ENCODE measurements at places on chromosomes 16 and 17.

DNA sequence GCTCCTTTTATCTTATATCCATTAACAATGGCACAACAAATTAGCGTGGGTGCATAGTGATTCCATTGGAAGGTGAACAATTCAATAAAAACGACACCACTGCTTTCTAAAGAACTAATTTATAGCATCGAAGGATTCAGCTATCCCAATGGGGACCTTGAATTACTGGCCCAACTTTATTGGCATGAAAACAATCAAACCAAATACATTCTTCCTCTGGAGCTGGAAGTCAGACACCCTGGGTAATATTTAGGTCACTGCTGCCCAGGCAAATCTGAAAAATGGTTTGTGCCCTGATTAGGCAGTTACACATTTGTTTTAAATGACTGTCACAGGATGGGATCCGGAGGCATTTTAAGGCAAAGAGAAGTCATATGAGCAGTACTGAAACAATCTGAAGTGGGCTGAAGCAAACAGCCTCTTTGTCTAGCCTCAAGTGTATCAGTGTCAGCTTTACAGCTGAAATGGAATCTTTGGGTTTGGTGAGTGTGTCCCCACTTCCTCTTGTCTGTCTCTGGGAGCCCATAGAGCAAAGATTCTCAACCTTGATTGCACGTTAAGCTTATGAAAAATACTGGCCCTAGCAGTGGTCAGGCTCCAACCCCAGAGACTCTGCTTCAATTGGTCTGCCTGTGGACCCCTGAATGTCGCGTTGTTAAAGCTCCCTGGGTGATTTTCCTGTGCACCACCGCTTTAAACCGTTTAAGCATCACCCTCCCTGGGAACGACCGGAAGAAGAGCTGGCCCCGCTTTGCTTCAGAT lies 30.3 kb downstream of the CDK5R1 start:
- DNase-seq: no peak

DNA sequence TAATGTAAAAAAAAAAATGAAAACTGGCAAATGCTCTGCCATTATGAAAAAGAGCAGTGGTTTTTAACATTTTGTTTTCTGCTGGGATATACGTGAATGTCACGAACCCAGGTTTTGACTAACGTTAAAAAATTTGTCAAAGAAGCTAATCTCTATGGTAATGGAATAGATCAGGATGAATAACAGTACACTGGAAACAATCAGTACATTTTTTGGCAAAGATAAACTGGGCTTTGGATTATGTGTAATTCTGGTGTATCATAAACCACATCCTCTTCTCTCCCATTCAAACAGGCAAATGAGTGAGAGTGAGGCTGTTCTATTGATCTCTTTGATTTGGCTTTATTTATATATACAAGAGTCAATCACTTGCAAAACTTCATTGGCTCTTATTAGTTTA lies 207.0 kb upstream of the IRX3 start:
- no peak for DNase-seq

DNA sequence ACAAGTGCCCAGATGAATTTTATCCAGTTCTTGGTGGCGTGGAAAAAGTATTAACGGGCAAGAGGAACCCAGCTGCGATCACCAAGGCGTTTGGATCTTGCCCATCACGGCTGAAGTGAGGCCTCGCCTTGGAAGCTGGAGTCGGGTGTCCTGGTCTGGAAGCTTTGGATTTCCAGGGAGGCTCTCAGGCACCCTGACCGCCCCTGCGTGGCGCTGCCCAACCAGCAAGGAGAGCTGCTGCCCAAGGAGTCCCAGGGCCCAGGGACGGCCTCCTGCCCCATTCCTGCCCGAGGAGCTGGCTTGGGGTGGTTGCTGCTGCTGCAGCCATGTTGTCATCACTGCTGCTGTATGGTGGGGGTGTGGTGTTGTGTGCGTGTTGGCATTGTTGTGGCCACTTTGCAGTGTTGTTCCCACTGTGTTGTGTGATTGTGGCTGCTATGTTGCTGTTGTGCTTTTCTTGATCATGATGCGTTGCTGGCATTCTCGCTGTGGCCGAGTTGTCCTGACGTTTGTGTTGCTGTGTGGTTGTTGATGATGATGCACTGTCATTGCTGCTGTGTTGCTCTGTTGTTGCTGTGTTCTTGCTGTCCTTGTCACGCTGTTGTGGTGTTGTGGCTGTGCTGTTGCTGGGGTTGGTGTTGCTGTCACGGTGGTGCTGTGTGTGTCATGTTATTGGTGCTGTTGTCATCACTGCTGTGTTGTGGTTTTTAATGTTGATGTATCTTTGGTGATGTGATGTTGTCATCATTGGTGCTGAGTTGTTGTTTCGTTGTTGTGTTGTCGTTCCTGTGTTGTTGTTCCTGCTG lies 318.8 kb downstream of the C16orf95 start:
- DNase-seq: no peak

- DNase-seq: no peak
These were observed 15.8 kb upstream of the ITGB3 start for GRCh38 chr17:47237841-47238240.

DNA sequence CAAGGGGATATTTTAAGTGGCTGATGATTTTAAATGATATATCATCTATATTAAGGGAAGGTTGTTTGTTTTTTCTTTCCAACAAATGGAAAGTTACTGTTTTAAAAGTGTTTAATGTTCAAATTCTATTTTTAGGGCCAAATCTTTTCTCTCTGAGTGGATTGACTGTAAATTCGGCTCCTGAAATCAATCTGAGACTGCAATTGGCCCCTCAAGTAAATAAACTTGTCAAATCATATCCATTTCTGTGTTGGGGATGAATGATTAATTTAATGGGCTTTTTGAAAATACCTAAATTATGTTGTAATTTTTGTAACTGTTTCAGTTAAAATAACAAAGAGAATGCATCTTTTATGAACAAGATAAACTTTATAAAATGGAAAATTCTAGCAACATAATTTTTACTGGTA lies 2.6 kb downstream of the HS3ST3A1 start:
- no peak for DNase-seq

DNA sequence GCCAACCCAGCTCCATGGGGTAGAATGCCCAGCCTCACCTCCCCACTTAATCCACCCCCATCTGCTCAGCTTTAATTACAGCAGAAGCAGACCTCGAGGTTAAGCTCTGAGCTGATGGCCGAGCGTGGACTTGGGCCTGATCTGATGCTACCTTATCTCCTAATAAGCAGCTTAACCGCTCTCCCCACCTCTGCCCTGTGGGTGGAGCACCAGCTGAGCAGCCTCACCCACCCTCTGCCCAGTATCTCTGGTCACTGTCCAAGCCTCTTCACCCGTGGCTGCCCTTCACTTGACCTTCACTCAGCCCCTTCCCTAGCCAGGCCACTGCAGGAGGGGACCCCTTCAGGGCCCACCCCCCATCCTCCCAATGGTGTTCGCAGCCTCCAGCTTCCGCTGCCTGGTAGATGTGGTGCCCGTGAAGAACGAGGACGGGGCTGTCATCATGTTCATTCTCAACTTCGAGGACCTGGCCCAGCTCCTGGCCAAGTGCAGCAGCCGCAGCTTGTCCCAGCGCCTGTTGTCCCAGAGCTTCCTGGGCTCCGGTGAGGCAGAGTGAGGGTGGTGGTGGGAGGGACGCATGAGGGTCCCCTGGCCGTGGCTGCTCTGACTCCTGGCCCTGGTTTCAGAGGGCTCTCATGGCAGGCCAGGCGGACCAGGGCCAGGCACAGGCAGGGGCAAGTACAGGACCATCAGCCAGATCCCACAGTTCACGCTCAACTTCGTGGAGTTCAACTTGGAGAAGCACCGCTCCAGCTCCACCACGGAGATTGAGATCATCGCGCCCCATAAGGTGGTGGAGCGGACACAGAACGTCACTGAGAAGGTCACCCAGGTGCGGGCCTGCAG lies 6.8 kb downstream of the KCNH6 start:
- no peak for DNase-seq

DNA sequence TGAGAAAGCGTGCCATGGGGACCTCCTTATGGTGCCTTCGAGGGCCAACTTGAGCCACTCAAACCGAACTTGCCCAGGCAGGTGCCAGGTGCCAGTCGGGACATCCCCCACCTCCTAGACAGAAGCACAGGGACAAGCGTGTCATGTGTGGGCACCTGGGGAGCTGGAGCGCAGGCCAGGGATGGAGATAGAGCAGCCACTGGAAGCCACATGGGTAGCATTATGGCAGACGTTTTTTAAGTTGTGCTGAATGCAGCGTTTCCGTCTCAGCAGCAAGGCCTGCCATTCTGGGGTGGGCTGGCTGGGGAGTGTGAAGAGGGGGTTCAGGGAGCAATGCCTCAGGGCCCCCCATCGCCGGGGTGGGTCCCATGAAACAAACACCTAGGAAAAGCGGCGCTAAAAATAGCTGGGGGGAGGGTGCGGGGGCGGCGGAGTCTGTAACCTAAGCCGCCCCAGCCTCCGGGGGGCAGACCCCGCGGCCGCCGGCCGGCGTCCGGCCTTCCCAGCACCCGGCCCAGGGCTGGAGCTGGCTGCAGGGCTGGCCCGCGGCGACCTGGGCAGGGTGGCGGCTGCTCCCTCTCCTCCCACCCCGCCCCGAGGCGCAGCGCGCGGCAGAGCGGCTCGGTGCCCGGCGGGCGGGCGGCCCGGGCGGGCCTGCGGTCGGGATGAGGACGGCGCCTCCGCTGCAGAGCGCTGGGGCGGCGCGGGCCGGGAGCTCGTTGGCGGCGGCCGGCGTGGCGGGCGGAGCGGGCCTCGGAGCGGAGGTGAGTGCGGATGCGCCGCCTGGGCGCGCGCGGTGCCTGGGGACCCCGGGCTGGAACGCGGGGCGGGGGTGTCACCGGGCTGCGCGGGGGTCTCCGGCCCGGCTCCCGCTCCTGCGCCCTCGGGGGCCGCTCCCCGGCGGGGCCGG lies at the start of gene ZNF469:
Gene ZNF469, plus strand, starts transcription at position 469 of the 910 bp plus-strand sequence. CDS start 44,512 bp downstream, outside the sequence.
- DNase-seq: no peak

DNA sequence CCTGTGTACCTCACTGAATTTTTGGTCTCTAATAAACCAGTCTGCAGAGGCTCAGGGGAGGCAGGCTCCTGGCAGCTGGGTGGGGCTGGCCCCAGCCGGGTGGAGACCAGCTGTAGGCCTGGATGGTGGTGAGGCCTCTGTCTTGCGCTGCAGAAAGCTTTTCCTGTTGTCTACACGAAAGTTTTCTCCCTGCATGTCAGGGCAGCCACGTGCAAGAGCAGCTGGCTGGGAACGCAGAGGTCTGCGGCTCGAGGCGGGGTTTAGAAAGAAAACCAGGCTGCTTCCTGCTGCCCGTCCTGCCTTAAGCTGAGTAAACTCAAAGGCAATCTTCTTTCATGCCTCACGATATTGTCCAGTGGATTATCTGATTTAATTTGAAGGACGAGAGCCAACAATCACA lies 2.4 kb downstream of the SERPINF1 start:
- DNase-seq: peak; percentile 13

- no peak for DNase-seq
These were observed 14.2 kb upstream of the MARCHF10 start for GRCh38 chr17:62822080-62822904.

DNA sequence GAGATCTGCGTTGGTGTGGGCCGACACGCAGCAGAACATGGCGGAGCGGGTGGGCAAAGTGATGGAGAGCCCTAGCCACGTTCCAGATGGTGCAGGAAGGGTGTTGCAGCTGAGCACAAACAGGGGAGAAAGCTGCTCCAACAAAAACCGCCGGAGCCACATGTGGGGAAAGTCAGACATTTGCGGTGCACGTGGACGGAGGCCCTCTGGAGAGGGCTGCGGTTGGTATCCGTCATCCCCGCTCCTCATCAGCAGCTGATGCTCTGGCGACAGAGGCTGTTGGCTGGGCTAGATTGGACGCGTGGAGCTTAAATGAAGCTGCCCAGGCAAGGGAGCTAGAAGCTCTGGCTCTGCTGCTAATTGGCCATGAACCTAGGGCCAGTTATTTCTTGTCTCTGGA lies 43.5 kb upstream of the ADCY9 start:
- DNase-seq: no peak

GRCh38 chr16:67137605-67138004 lies 13.2 kb downstream of the B3GNT9 start:
- DNase-seq: no peak

DNA sequence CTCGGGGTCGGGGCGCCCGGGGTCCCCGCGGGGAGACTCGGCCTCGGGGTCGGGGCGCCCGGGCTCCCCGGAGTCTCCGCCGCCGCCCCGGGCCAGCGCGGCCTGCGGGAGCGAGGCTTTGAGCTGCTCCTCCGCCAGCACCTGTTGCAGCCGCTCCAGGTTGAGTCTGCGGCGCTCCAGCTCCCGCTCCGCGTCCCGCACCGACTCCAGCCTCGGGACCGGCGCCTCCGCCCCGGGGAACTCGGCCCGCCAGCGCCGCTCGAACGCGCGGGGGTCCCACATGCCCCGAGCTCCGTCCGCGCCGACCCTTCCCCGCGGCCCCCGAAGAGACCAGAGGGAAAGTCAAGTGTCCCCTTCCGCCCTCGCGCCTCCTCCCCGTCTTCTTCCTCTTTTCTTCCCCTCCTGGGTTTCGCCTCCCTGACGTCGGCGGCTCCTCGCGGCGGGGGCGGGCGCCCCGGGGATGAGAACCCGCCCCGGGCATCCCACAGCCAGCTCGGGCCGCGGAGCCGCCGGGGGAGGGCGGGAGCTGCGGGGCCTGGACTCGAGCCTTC lies 40.8 kb upstream of the BHLHA9 start:
- no peak for DNase-seq

GRCh38 chr16:11796227-11797165 lies 562 bp downstream of the ZC3H7A start:
- no peak for DNase-seq

DNA sequence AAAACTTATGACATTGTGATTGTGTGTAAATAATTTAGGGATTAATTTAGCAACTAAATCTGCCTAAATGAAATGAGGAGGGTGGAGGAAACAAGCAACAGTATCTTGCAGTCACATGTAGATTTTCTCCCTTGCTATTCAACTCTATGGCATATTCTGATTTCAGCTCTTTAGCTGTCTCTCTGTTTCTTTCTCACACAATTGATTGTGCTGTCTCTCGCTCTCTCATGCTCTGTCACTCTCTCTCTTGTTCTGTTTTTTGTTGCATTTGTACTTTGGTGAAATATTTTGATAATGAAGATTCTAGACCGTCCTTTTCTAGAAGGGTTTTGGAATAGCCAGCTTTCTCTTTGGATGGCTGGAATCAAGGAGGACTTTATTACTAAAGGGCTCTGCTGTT lies 70.6 kb downstream of the BCAS3 start:
- DNase-seq: no peak

GRCh38 chr17:72971226-72971880 lies 121.1 kb downstream of the SLC39A11 start:
- no peak for DNase-seq

DNA sequence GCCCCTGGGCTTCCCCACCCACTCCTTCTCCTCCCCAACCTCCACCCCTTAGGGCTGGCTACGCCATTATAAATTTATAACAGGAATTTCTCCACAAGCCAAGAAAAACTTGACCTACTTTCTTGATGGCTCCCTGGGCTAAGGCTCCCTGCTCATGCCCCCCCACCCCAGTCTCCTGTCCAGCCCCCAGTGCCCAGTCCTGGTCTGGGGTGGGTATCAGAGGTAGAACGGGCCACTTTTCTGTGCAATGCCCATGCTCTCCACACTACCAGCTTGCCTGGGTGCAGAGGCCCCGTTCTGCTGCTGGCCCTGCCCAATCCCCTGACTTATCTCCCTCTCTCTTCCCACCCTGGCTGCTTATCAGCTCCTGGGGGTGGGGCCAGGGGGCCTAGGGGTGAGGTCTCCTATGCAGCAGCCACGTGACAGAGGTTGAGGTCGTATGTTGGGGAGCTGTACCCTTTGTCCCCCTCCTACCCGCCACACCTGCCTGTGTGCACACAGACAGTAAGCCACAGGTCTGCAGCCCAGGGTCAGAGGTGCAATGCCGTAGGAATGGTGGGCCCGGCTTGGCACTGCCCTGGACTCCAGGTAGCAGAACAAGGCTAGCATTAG lies 10.1 kb downstream of the THRA start:
- DNase-seq: no peak

- no peak for DNase-seq
These were observed 510 bp downstream of the TPSG1 start for GRCh38 chr16:1224558-1224957.
